Stimulated activated CD8-positive, alpha-beta memory T cell treated with anti-CD3 and anti-CD28 coated beads, Interleukin-12 subunit alpha, Interleukin-12 subunit beta, amount 100 ng/mL, for 1 hour (primary cell): ENCODE measurements at places on chromosomes 12 and 14.

DNA sequence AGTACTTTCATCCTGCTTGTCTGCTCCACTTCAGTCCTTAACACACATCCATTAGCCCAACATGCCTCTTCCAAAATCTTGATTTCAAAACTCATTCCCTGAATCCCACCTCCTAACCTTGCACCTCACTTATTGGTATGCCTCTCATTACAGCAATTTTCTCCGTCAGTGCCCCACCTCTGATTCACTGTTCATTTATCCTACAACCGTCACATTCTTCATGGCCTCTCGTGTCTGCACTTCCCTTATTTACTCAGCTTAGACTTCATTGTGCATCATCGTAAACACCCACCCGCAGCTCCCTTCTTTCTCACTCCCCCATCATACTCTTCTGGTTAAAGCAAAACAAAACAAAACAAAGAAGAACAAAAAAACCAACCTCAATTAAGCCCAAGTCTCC is 160.6 kb upstream of the HMGA2 start:
- no peak for DNase-seq

DNA sequence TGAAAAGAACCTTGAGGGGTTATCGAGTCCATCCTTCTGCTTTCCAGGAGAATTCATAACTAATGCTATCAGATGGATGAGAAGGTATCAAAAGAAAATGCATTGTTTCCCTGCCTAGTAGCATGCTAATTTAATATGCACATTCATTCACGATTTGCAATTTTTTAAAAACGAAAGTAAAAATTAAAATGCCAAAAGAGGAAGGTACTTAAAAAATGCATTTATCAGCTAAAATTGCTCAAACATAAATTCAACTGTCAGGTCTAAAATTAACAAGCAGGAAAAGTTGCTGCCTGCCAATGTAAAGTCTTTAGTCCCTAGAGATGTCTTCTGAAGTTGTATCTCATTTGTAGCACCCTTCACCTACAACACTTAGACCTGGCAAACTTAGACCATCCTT is 7.9 kb downstream of the ATF7 start:
- no peak for DNase-seq

GRCh38 chr12:44574586-44574985 is 301.5 kb downstream of the NELL2 start:
- no peak for DNase-seq

- DNase-seq, result no peak
These were observed 834 bp downstream of the ARHGEF25 start for GRCh38 chr12:57611827-57612710.

DNA sequence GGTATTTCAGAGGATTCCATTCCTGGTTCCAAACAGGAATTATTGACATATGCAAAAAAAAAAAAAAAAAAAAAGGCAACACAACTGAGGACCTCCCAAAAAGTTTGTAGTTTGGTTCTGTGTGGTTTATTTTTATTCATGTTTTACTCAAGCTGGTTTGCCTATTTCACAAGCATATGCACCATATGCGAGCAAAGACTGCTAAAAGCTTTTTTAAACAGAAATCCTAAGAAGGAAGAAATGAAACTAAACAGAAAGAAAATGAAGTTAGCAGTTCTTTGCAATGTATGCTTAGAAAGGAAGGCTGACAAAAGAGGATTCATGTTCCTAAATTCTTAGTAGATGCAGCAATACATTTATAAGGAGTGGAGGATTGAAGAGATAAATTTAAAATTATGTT is 487.6 kb upstream of the FLRT2 start:
- no peak for DNase-seq

GRCh38 chr14:85856430-85856829 is 326.5 kb downstream of the FLRT2 start:
- DNase-seq, result no peak

DNA sequence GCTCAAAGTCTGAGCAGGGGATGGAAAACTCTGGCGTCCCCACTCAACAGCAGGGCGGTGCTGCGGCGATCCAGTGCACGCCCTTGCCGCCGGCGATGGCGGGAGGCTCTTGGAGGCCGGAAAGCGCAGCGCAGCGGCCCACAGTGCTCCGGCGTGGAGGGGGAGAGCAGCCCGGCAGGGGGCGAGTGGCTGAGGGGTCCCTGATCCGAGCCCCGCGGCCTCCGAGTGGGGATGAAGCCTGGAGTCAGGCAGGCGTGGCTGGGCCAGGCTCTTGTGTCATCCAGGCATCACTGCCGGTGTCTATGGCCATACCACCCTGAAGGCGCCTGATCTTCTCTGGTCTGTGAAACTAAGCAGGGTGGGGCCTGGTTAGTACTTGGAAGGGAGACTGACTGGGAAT is 183.1 kb downstream of the ALG10 start:
- no peak for DNase-seq

GRCh38 chr12:116370886-116371580 is 93.5 kb upstream of the MED13L start:
- no peak for DNase-seq

DNA sequence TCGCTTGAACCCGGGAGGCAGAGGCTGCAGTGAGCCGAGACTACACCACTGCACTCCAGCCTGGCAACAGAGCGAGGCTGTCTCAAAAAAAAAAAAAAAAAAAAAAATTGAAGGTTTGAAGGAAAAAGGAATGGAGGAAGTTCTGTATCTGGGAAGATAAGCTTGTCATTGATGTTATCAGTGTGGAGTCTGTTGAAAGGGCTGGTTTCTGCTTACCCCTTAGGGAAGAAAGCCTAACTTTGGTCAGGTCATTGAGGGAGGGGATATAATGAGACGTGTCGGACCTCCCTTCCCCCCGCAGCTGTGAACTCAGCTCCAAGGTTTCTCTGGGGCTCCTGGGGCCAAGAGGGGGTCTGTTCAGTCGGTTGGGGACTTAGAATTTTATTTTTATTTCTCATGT is 16.4 kb downstream of the DAO start:
- no peak for DNase-seq

DNA sequence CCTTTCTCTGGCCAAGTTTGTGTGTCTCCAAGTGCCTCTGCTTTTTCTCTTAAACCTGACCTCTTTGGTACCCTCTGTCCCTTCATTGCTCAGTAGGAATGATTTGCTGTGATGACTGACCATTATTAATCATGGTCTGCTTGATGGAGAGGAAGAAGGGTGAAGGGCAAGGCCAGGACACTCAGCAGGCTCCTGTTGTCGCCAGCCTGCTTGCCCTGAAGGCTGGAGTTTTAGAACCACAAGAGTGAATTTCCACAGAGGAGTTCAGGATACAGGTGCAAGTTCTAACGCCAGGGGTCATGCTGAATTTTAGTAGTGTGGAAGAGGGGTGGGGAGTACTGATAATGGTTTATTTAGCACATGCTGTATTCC is 2.8 kb upstream of the ITGA5 start:
- no peak for DNase-seq

DNA sequence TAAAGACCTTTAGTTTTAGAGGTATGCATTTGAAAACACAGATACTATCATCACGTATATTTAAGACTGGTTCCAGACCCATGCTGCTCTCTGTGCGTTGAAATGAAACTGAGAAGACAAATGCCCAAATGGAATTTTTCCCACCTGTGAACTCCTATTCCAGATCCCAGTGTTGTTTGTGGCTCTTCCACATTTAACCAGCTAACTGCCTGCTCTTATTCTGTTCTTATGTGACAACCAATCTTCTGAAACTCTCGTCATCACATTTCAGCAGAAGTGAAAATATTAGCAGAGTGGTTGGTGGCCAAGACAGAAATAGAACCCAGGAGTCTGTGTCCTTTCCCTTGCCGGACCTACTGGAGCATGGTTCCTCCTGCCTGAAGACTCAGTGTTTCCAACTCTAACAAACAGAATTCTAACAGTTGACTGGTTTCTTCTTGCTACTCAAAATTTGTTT is 460.2 kb downstream of the RAD51B start:
- no peak for DNase-seq

GRCh38 chr14:102046337-102047278 is 40.2 kb downstream of the HSP90AA1 start:
- DNase-seq, result no peak

GRCh38 chr12:65278576-65279368 is at the start of gene MSRB3:
TSS of gene MSRB3 (plus strand) at chr12:65278683. CDS start at chr12:65308580, 29,897 bp downstream.
- DNase-seq, result no peak

DNA sequence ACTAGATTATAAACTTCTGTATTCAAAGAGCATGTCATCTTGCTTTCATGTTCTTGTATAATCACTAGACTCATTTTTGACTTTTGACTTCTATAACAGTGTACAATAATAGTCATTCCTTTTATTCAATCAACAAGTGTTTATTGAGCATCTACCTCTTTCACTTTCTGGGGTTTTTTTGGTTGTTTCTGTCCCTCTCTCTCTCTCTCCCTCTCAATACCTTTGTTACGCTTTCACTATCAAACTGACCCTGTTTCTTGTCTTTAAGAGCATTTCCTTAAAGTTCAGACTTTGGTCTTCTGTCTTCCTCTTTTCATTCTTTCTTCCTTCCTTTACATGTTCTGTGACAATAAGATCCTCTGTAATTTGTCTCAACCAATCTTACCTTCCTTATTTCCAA is 49.5 kb downstream of the GPR137C start:
- no peak for DNase-seq

GRCh38 chr12:52061470-52062166 is 8.2 kb upstream of the ATG101 start:
- DNase-seq, result no peak

GRCh38 chr12:2988494-2988893 is 29.3 kb downstream of the TEAD4 start:
- DNase-seq, result no peak

GRCh38 chr14:61196792-61197191 is 84.3 kb downstream of the TMEM30B start:
- no peak for DNase-seq

- no peak for DNase-seq
These were observed 20.1 kb downstream of the KLRK1 start for GRCh38 chr12:10369557-10370415.

- no peak for DNase-seq
These were observed 14.3 kb upstream of the PTGER2 start for GRCh38 chr14:52299692-52300278.

- no peak for DNase-seq
These were observed 590 bp downstream of the DDIT3 start for GRCh38 chr12:57519796-57520052.

GRCh38 chr12:92947589-92948215 is 18.6 kb upstream of the EEA1 start:
- DNase-seq, result no peak

GRCh38 chr12:57549203-57549908 is 488 bp upstream of the KIF5A start:
- no peak for DNase-seq

DNA sequence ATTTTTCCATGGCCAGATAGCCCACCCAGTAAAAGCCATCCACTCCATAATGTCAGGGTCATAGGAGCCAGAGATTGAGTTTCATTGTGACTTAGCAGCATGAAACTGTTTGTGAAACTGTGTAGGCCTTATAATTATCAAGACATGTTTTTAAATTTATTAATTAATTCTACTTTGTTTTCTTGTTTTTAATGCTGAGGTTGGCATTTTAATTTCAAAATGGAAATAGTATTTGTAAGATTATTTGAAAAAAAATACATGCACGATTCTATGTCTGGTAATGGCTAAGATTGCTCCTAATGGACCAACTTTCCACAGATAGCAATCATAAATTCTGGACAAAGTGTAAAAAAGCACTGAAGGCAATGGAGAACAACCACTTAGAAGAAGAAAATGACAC is 67.1 kb downstream of the GPR137C start:
- no peak for DNase-seq
